ENCODE measurements at places on chromosomes 16 and 17. TPM values are rescaled to one million over a fixed set of nuclear protein-coding genes. Genes with fewer than 3 reads are reported as not detected.

VAT1L gene
- not detected for polyA plus RNA-seq

LRRC37A gene
- 0.38 TPM for polyA plus RNA-seq

HLF gene
- polyA plus RNA-seq = not detected

TEX19 gene
- polyA plus RNA-seq = not detected

CRHR1 gene
- not detected for polyA plus RNA-seq

ZNF205 gene
- polyA plus RNA-seq = 6.7 TPM

RHBDL3 gene
- polyA plus RNA-seq = not detected

HOXB5 gene
- not detected for polyA plus RNA-seq

CSHL1 gene
- not detected for polyA plus RNA-seq

RABEP2 gene
- polyA plus RNA-seq = 1.9 TPM

TP53TG3F gene
- not detected for polyA plus RNA-seq

CACNG1 gene
- not detected for polyA plus RNA-seq

HCRT gene
- polyA plus RNA-seq = not detected

MT1G gene
- 3.3 TPM for polyA plus RNA-seq

NDUFAF8 gene
- polyA plus RNA-seq = 41.0 TPM

COTL1 gene
- polyA plus RNA-seq = 1,843 TPM
